Activated T-cell treated with anti-CD3 and anti-CD28 coated beads, Interleukin-2, amount 50 U/mL, for 24 hours (primary cell): ENCODE measurements at places on chromosomes 3 and 15.

DNA sequence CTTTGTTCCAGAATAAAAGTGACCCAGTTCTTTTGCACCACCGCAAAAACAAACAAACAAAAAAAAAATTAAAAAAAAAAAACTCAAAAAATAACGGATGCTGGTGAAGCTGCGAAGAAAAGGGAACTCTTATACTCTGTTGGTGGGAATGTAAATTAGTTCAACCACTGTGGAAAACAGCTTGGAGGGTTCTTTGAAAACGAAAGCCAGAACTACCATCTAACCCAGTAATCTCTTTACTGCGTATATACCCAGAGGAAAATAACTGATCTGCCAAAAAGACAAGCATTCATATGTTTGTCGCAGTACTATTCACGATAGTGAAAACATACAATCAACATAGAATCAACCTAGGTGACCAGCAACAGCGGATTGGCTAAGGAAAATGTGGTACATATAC is 298.9 kb upstream of the CBLB start:
- no peak for DNase-seq

- no peak for DNase-seq
These were observed 35.0 kb upstream of the PLCL2 start for GRCh38 chr3:16849795-16850194.

DNA sequence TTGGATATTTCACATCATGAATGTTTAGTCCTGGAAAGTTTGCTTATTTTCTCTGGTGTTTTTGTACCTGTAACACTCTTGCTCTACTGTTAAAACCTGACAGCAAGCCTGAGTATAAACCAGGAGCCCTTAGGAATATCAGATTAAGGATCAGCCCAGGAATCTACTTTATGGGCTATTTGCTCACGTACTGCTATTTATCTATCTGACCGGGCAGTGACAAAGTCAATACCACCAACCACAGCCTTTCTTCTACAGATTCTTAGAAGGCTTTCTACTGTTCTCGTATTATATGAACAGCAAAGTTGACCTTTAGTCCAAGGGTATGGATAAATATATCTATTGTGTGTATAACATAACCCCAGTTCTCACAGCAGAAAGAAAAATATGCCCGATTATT is 521.2 kb downstream of the RBMS3 start:
- DNase-seq, result no peak

GRCh38 chr3:119492128-119492527 is 6.2 kb upstream of the TIMMDC1 start:
- no peak for DNase-seq

DNA sequence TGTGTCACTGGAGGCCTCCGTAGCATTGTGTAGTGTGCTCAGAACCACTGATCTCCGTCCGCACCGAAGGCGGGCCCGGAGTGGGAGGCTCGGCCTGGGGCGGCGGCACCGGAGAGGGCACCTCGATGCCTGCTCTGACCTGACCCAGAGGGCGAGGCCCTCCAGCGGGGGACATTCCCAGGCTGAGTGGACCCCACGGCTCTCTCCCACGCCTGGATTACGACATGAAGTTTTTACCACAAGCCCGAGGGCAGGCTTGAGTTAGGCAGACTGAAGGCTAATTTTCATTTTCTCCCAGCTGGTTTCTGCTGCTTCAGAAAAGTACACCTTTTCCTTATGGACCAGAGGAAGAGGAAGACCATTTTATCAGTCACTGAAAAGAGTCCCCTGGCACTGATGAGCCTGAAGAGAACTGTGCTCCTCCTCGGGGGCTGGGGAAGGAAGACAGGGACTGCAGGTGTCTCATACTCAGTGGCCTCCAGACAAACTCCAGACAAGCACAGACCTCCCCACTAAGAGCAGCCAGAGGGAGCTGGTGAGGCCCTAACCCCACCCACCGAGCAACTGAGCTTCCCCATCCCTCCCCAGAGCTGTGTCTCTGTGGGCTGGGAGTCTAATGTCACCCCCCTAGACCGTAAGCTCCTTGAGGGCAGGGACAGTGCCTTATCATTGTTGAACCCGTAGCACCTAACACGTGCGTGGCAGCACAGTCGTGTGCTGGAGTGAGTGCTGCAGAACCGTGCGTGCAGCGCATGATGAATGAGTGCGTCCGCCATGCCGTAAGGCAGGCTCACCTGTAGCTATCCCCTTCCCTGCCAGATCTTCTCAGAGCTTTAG is 74.5 kb upstream of the BLM start:
- DNase-seq, result no peak

DNA sequence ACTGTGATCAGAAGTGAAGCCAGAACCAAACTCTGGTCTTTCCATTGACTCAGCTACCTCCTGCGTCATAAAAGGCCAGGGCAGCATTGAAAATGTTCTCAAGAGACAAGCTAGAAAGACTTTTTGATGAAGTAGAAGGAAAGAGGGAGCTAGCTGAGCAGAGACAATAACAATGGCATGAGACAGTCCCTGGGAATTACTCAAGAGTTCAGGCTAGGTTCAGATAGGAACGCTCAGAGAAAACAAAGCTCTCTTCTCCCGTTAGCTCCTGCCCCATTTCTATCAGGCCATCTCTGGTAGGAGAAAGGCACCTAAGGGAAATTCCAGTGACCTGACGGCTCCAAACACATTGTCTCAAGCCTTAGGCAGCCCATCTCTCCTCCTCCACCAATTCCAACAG is 7.0 kb upstream of the OXTR start:
- DNase-seq, result no peak

DNA sequence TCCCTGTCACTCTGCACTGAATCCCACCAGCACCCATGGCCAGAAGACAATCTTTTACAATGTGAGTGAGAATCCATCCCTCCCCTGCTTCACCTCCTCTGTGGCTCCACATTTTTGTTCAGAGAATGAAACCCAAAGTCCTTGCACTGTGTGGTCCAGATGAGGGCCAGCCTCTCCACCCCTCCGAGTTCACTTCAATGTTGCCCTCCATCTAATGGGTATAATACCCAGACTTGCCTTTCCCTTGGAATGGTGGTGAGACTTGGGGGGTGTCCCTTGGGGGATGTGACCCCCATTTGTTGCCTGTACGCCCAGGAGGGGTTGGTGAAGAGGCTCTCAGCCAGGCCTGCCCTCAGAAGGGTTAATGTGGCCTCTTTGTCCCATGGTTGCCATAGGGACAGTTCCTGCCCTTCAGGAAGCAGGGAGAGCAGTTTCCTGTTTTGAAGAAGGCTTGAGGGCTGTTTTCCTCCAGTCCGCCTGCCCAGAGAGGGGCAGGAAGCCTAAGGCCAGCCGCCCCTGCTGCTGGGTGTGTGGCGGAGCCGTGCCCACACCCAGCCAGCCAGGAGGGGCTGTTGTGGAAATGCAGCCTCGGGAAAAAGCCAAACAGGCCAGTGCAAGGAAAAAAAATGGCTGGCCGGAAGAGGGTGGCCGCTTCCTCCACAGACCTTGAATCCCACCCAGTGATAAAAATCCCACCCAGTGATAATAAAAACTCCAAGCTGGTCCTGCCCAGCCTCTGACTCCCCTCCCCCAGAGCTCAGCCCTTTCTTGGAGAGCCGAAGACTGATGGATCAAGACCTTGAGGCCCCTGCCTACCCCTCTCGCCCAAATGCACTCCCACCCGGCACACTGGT is 14.6 kb upstream of the FGD5 start:
- no peak for DNase-seq

DNA sequence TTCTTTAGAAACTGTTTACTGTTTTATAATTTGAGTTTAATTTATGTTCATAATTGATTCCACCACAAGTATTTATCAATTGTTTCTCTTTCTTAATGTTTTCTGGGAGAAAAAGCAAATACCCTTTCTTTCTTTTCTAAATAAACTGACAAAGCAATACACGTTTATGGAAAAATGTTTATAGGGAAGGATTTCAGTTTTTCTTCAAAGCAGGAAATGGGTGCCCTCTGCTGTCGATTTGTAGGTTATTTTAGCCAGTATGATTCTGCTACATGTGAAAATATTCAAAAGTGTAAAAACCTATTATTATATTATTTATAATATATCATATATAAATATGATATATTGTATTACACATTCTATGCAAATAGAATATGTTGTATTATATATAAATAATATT is 921.0 kb upstream of the ROBO1 start:
- DNase-seq, result no peak

DNA sequence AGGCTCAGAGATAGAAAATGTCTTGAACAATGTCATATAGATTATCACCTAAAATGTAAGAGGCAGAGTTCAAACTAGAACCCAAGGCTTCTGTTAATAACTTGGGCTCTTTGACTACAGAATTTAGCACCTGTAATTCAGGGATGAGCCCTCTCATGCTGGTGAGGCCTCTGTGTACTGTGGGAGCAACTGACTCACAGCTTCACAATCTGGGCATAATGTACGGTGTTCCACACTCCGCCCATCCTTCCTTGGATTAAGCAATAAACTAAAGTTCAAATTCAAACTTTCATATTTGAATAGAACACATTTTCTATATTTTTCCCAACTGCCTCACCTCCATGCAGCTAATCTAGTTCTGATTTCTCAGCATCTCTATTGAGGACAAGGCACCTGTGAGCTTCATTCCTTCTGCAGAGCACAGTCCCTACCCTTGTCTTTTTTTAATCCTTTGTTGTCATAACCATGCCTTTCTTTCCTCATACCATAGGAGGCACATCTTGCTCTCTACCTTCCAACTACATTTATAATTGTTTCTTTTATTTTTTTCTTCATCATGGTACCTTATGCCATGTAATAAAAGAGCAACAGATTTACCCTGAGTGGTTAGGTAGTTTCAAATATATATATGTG is 392.1 kb downstream of the NLGN1 start:
- no peak for DNase-seq

GRCh38 chr3:31861826-31862225 is 119.2 kb downstream of the OSBPL10 start:
- no peak for DNase-seq
